MCF 10A (cell line): ENCODE measurements at places on chromosomes 3 and 15.

- no peaks in the 10 kb centered on the region for H3K36me3 ChIP-seq
- no peaks in the 10 kb centered on the region for H3K27me3 ChIP-seq
- no peak for DNase-seq
Observed at GRCh38 chr3:65712140-65712539, 326.6 kb downstream of the MAGI1 start.

DNA sequence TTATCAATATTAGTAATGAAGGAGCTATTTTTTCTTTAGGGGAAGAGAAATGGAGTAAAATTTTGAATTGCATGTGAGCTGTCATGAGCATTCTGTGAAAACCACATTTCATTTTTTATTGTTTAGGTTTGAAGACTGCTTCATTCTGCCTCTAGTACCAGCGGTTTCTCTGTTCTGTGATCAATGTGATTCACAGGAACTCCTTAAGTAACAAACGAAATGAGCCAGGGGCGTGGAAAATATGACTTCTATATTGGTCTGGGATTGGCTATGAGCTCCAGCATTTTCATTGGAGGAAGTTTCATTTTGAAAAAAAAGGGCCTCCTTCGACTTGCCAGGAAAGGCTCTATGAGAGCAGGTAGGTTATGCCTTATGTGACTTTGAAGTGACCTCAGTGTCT is 13.0 kb downstream of the NIPA2 start:
- DNase-seq: no peak
- H3K27ac ChIP-seq: no peak overlapping the region
- peaks cover 75% of the 10 kb centered on the region for H3K36me3 ChIP-seq
- no peaks in the 10 kb centered on the region for H3K27me3 ChIP-seq

DNA sequence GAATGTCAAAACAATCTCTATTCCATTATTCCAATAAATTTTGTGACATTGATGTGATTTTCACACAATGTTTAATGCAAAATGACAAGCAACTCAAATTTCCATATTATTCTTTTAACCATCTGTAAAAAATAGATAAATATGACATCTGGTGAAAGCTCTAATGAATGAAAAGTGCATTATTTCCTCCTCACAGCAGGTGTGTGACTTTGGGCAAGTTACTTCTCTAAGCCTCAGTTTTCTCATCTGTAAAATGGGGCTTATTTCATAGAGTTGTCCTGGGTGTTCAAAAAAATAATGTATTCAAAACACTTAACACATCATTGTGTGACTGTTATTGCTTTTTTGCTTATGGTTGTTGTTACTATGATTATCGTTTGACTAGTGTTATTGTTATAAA is 70.4 kb downstream of the THBS1 start:
- H3K4me3 ChIP-seq: no peak overlapping the region
- H3K27ac ChIP-seq: no peak overlapping the region
- no peak for DNase-seq
- no peaks in the 10 kb centered on the region for H3K27me3 ChIP-seq
- H3K4me1 ChIP-seq: no peaks in the 10 kb centered on the region

GRCh38 chr3:69698728-69699127 is 40.5 kb upstream of the MITF start:
- H3K4me1 ChIP-seq: no peaks in the 10 kb centered on the region
- no peaks in the 10 kb centered on the region for H3K36me3 ChIP-seq
- DNase-seq: no peak
- H3K4me3 ChIP-seq: no peak overlapping the region
- no peaks in the 10 kb centered on the region for H3K27me3 ChIP-seq
- no peak overlapping the region for H3K27ac ChIP-seq

GRCh38 chr3:134136604-134137003 is 106.9 kb upstream of the SLCO2A1 start:
- H3K36me3 ChIP-seq: peaks cover 12% of the 10 kb centered on the region
- no peak overlapping the region for H3K4me3 ChIP-seq
- H3K27ac ChIP-seq: no peak overlapping the region
- DNase-seq: no peak
- H3K4me1 ChIP-seq: no peaks in the 10 kb centered on the region

- H3K36me3 ChIP-seq: peaks cover 19% of the 10 kb centered on the region
- no peak overlapping the region for H3K4me3 ChIP-seq
- no peak overlapping the region for H3K27ac ChIP-seq
- no peaks in the 10 kb centered on the region for H3K4me1 ChIP-seq
- no peaks in the 10 kb centered on the region for H3K27me3 ChIP-seq
Observed at GRCh38 chr3:168037020-168037419, 58.7 kb downstream of the GOLIM4 start.

DNA sequence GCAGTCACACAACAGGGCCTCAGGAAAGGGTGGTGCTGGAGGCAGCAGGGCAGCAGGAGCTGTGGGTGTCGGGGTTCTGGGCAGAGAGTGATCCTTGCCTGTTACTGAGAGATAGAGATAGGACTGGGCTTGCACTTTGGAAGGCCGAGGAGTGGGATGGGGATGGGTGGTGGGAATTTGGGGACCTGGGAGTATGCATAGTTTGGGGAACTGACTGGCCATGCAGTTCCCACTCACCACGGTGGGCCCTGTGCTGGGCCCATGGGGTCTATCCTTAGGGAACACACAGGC is 192.5 kb upstream of the LINGO1 start:
- no peak overlapping the region for H3K4me3 ChIP-seq
- H3K36me3 ChIP-seq: no peaks in the 10 kb centered on the region
- H3K27me3 ChIP-seq: peaks cover 24% of the 10 kb centered on the region
- H3K27ac ChIP-seq: no peak overlapping the region
- DNase-seq: no peak

DNA sequence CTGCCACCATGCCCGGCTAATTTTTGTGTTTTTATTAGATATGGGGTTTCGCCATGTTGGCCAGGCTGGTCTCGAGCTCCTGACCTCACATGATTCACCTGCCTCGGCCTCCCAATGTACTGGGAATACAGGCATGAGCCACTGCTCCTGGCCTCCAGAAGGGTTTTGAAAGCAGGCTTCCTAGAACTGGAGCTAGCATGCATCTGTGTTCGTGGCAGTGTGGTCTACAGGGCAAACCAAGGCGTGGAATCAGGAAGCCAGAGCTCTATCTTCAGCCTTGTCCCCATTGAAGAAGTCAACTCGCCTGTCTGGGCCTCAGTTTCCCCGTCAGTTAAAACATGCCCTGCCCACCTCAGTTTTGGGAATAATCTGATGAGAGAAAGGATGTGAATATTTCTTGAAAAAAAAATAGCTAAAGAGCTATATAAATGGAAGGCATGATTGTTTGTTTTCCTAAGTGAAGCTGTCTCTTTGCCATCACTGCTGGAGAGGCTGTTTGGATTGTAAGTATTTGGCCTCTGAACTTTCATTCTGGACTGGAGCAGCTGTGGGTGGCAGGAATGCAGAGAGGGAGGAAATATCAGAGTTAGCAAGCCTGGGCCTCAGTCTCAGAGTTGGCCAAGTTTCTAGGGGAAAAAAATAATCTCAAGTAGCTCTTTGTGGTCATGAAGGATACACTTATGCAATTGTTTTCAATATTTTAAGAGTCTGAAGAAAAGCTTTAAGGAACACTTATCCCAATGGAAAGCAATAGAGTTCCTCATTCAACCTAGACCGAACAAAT is 36.5 kb upstream of the UACA start:
- peak overlapping the region; percentile 82 for H3K27ac ChIP-seq
- H3K4me1 ChIP-seq: peaks cover 24% of the 10 kb centered on the region
- H3K27me3 ChIP-seq: no peaks in the 10 kb centered on the region
- no peaks in the 10 kb centered on the region for H3K36me3 ChIP-seq
- DNase-seq: peak; percentile 75

GRCh38 chr3:41907330-41908073 is 54.4 kb downstream of the ULK4 start:
- H3K4me3 ChIP-seq: no peak overlapping the region
- no peaks in the 10 kb centered on the region for H3K27me3 ChIP-seq
- H3K27ac ChIP-seq: no peak overlapping the region

GRCh38 chr15:63572749-63573464 is 24.3 kb upstream of the FBXL22 start:
- H3K4me1 ChIP-seq: no peaks in the 10 kb centered on the region
- H3K27me3 ChIP-seq: no peaks in the 10 kb centered on the region
- DNase-seq: no peak
- peaks cover 86% of the 10 kb centered on the region for H3K36me3 ChIP-seq
- no peak overlapping the region for H3K27ac ChIP-seq

DNA sequence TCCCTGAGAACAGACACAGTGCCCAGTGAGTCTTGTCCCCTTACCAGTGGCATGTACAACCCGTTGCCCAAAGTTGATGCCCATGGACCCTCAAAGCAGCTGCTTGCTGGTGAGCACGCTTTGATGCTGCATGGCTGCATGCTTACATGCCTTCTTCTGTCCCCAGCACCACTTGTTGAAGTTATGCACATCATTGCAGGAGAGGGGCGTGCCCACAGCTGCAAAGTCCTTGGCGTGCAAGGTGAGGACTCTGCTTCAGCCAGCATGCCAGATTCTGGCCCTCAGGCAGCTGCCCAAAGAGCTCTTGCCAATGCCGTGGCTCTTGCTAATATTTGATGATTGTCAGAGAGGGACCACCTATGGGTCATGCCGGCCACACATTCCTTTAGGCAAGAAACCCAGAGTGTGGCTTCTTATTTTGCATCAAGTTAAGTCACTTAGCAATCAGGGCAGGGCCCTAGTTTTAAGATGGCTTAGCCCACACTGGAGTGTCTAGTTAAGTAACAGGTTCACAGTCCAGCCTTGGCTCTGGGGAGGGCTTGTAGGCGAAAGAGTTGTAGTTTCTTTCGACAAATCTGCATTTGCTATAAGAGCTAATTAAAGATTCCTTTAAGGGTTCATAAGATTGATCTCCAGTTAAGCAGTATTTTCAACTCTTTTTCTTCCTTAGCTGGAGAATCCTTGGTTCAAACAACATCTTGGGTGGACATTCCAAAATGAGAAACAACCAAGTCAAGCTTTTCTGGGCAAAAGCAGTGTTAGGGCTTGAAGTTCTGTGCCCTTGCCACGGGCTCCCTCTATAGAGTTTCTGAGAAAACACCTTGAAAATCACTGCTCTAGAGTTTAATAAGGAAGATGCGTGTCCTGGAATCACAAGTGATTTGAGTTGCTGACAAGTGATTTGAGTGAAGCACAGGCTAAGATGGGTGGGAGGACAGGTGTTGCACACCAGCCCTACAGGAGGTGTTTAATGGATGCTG is 128.6 kb downstream of the SLCO3A1 start:
- H3K27me3 ChIP-seq: no peaks in the 10 kb centered on the region
- no peak overlapping the region for H3K27ac ChIP-seq

DNA sequence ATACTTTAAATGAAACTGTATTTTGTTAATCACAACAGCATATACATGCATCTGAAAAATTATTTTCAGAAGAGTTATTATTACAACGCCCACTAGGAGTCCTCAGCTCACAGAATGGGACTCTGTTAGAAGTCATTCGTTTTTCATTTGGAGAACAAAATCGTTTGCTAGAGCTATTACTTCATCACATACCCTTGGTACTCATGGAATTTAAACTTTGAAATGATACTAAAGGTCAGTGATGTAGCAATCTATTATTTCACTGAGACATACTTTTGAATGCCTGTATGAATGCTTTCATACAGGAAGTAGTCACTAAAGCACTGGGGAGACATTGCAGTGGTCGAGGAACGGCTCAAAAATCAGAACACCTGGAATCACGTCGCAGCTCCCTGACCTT is 198.1 kb downstream of the MBNL1 start:
- H3K36me3 ChIP-seq: peaks cover 23% of the 10 kb centered on the region
- DNase-seq: peak; percentile 47
- H3K4me3 ChIP-seq: no peak overlapping the region
- H3K4me1 ChIP-seq: no peaks in the 10 kb centered on the region
- H3K27me3 ChIP-seq: no peaks in the 10 kb centered on the region

GRCh38 chr3:72250725-72251124 is 465.8 kb upstream of the PROK2 start:
- H3K4me1 ChIP-seq: peaks cover 3% of the 10 kb centered on the region
- DNase-seq: no peak
- no peaks in the 10 kb centered on the region for H3K36me3 ChIP-seq
- no peak overlapping the region for H3K27ac ChIP-seq
- H3K4me3 ChIP-seq: no peak overlapping the region

- no peaks in the 10 kb centered on the region for H3K36me3 ChIP-seq
- no peaks in the 10 kb centered on the region for H3K27me3 ChIP-seq
Observed at GRCh38 chr3:32946973-32947788, 4.3 kb upstream of the CCR4 start.

- DNase-seq: no peak
- no peaks in the 10 kb centered on the region for H3K27me3 ChIP-seq
- H3K36me3 ChIP-seq: peaks cover 5% of the 10 kb centered on the region
- no peak overlapping the region for H3K27ac ChIP-seq
Observed at GRCh38 chr3:122587572-122587971, 10.1 kb downstream of the PARP15 start.

DNA sequence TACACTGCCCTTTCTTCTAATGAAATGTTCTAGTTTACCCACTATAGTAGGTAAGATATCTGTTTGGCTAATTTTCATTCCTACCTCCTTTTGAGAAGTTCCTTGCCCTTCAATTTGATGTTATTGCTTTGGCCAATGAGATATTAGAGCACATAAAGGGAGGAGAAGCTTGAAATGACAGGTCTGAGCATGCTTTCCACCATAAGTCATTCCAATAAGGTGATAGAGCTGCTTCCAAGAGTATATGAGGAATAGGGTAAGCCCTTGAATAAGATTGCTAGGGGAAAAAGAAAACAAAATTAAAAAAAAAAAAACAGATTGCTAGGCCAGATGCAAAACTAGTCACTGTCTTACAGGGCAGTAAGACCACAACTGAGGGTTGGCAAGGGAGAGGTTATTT is 78.9 kb upstream of the TRIM42 start:
- no peak overlapping the region for H3K27ac ChIP-seq
- no peak overlapping the region for H3K4me3 ChIP-seq
- H3K36me3 ChIP-seq: no peaks in the 10 kb centered on the region
- H3K4me1 ChIP-seq: peaks cover 7% of the 10 kb centered on the region

- H3K36me3 ChIP-seq: no peaks in the 10 kb centered on the region
- no peaks in the 10 kb centered on the region for H3K4me1 ChIP-seq
- H3K4me3 ChIP-seq: no peak overlapping the region
Observed at GRCh38 chr3:58679974-58680666, 13.5 kb upstream of the FAM3D start.

DNA sequence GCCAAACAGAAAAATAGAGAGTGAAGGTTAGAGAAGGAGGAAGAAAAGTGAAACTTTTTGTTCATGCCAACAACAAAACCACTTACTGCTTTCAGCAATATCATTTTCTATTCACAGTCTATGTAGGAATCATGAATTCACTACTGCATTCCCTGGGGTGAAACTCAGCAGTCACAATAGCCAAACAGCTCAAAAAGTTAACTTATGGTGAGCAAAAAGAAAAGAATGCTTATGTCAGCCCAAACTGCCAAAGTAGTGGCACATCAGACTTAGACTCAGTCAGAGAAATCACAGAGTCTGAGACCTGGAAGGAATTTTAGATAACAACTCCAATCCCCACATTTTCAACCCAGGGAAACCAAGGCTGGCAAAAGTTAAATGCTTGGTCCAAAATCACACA is 238.7 kb upstream of the TMCO5A start:
- no peak for DNase-seq
- no peak overlapping the region for H3K4me3 ChIP-seq
- no peaks in the 10 kb centered on the region for H3K36me3 ChIP-seq
- H3K4me1 ChIP-seq: no peaks in the 10 kb centered on the region
